NCI-H2081 treated with DMSO at 0.1 percent for 48 hours (cell line): ENCODE measurements at places on chromosomes 2 and 18.

DNA sequence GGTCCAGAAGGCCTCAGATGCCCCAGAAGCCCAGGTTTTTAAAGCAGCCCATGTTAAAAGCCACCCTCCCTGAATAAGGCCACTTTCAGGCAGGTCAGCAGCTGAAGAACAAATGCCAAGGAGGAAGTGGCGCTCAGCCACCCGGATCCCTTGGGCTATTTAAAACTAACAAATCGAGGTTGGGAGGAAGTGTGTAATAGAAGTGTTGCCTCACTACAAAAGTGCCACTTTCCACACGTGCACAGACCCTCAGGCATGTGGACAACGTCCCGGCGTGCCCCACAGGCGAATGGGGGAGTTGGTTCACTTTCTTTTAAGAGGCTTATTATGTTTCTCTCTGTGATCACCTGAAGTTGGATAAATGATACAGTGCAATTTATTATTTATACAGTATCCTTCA lies 173.8 kb upstream of the SALL3 start:
- no peak for DNase-seq

DNA sequence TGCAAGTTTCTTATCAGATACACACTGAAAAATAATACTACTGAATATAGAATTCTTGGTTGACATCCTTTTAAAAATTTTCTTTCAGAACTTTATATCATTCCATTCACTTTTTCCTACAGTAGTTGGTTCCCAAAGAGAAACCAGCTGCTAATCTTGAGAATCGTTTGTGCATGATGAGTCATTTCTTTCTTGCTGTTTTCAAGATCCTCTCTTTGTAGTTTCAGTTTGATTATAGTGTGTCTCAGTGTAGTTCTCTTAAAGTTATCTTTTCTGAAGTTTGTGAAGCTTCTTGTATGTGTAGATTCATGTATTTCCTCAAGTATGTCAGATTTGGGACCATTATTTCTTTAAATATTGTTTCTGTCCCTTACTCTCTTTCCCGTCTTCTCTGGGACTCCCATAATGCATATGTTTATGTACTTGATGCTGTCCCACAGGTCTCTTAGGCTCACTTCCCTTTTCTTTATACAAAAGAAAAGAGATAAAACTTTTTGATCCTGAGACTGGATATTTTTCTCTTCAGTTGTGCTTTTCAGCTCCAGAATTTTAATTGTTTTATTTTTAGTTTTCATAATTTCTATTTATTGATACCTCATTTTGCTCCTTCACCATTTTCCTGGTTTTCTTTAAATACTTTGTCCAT lies 801.0 kb downstream of the TDRD15 start:
- no peak for DNase-seq

DNA sequence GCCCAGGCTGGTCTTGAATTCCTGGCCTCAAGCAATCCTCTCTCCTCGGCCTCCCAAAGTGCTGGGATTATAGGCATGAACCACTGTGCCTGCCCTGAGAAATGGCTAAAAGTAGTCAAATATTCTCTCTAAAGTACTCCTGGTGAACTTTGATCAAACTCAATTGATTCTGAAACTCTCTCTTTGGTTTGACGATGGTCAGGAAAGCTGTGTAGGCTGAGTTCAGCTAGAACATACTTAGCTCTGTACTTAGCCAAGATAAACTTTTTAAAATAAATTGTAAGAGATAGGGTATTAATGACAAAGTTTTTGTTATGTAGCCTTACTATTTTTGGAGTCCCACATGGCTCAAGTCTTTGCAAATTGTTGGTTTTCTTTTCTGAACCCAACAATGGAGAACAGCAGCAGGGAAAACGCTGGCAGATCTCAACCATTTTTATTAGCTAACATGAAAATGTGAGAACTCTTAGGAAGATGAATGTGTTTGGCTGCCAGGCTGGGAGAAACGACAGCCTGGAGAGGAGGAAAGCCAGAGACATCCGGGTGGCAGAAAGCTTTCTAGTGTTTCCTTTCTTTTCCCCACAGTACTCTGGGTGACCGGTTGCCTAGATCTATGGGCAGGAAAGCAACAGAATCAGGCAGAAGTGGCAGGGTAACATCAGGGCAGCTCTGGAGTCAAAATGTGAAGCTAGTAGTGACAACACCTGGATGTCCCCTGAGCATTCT lies 193.0 kb upstream of the LHCGR start:
- no peak for DNase-seq

- DNase-seq, result no peak
Observed at GRCh38 chr2:198591586-198591985, 787.2 kb downstream of the PLCL1 start.

DNA sequence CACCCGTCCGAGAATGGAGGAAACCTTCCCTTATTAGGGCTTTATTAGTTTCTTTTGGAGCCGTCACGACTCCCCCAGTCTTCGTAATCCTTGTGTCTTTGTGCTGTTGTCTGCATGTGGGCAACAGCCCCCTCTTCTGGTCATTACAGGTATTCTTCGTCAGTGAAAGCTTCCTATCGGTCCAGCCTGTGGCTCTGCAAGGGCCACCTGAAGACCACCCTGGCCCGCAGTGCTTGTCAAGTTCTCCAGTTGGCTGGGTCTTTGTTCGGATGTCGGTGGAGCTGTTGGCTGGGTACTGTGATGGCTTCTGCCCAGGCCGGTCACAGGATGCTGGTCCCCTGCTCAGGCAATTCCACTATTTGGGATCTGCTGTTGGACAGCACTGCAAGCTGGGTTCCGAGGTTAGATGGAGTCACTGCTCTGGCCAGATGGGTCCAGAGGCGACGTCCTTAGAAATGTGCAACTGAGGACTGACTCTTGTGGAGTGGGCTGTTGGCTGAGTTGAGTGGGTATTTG lies 19.2 kb downstream of the E2F6 start:
- DNase-seq, result no peak

DNA sequence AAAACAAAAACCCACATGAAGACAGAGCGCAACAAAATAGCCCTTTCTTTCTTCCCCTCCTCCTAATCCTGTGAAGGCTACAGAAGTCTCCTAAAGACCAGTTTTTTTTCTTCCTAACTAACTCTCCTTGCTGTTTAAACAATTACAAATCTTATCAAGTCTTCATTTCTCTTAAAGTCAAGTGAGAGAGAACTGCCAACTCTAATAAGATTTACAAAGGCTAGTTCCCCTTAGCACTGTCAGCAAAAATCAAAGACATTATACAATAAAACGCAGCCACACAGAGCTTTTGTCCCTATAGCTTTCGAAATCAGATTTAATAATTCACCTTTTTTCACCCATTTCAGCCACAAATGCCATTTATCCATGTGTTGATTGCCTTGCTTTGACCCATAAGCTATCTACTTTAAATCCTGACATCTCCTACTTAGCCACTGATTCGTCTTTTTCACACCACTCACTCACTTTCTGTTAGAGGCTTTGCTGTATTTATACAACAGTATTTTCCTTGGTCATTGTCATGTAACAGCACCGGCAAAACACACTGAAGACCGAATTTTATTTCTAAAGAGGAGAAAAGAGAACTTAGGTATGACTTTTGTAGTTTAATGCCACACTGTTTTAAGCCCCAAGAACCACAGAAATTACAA lies 5.9 kb downstream of the NRXN1 start:
- no peak for DNase-seq

- DNase-seq, result no peak
Observed at GRCh38 chr2:237696461-237696860, 69.1 kb downstream of the LRRFIP1 start.

GRCh38 chr2:50547521-50547920 lies 484.4 kb downstream of the NRXN1 start:
- no peak for DNase-seq

GRCh38 chr2:20483194-20483895 lies 36.5 kb downstream of the RHOB start:
- no peak for DNase-seq

DNA sequence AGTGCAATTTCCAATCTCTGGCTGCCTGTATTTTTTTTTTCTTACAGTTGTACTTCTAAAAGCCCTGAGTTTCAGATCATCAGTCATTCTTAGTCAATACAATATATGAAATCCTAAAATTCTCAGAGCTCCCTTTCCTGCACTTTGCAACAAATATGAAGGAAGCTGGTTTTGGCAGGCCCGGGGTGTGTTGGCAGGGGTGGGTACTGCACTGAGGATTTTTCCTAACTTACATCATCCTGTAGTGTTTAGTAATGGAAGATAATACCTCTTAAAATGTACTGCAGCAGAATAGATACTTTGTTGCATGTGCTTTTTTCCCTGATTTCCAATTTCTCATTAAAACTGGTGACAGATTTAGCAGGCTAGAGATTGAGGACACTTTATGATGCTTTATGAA lies 374.6 kb downstream of the PTH2R start:
- no peak for DNase-seq

DNA sequence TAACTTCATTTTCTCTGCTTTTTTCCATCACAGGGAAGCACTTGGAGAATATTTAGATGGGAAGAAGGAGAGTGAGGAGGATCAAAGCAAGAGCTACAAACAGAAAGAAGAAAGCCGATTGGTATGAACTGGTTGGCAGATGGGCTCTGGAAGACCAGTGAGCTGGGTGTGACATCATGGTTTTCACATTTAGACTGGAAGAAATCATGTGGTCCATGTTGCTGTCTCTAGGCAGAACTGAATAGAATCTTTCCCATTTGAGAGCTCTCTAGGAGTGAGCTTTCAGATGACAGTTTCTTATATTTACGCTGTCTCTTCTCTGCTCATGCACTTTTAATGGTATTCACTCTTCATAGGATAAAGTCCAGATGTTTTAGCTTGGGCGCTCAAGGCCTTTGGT lies 12.6 kb downstream of the DRC1 start:
- no peak for DNase-seq

GRCh38 chr2:174198846-174199564 lies 49.3 kb downstream of the OLA1 start:
- DNase-seq, result no peak

DNA sequence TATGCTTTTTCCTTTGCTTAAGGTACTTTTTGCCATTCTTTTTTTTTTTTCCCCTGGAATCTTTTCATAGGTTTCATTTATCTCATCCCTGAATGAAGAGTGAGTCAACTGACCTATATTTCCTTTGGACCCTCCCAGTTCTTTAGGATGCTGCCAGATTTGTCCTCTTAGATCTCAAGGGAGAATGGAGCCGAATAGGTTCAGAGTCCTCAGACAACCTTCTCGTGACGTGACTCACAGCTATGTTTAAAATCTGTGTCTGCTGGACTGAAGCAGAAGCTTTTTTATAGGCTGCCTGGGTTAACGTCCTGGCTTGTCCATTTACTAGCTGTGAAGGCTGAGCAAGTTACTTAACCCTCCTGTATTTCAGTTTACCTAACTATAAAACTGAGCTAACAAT lies 358.6 kb downstream of the DLGAP1 start:
- DNase-seq, result no peak

DNA sequence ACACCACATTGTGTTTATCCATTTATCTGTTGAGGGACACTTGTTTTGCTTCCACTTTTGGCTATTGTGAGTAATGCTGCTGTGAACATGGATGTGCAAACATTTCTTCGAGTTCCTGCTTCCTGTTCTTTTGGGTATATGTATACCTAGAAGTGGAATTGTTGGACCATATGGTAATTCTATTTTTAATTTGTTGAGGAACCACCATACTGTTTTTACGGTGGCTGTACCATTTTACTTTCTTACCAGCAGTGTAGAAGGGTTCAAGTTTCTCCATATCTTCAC lies 23.1 kb downstream of the ANXA4 start:
- no peak for DNase-seq

GRCh38 chr2:159788253-159788652 lies 9.8 kb downstream of the CD302 start:
- DNase-seq, result no peak

DNA sequence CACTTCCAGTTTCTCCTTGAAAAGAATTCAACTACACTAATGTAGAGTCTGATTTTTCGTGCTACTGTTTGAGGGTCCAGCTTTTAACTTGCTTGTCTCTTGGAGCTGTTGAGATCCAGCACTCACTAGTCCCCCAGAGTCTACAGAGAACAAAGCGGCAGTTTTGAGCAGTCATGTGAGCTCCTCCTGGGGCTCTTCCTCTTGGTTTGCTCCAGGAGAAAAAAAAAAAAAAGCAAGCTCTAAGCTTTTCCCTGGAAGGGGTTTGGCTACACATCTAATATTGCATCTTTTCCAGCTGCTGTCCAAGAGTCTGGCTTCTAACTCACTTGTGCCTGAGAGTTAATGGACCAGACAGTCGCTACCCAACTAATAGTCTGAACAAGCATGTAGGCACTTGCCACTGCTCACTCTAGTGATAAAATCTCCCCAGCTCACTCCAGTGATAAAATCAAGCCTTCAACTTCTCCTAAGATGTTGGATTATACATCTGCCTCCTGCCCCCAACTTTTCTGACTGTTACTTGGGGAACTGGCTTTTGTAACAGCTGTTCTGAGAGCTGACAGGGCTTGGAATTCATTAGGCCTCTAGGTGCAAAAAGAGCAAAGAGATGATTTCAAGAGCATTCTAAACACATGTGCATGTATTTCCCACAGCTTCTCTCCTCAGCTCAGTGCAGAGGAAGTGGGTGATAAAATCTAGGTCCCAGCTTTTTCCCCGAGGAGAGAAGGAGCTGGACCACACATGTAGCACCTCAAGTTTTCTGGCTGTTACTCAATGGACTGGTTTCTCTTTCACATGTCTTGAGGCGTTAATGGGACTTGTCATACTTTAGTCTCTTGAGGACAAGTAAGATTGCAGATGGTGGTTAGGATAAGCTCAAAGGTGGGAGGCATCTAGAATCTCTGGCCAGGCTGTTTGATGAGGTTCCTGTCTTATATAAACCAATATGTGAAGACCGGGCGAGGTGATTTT lies 750.5 kb downstream of the LRP1B start:
- DNase-seq, result no peak

DNA sequence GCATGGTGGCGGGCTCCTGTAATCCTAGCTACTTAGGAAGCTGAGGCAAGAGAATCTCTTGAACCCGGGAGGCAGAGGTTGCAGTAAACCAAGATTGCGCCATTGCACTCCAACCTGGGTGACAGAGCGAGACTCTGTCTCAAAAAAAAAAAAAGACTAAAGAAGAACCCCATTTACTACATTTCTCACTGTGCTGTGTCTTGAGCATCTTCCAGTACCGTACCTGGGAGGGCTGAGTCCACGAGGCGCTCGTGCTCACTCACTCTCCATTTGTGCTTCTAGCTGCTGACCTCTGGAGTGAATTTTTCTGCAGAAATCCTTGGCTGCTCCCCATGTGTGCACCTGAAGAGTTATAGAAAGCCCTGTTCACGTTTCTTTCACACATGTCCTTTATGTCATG lies 204.8 kb downstream of the LDLRAD4 start:
- no peak for DNase-seq
